GM19239 (cell line): ENCODE measurements at places on chromosomes 7 and 10.

DNA sequence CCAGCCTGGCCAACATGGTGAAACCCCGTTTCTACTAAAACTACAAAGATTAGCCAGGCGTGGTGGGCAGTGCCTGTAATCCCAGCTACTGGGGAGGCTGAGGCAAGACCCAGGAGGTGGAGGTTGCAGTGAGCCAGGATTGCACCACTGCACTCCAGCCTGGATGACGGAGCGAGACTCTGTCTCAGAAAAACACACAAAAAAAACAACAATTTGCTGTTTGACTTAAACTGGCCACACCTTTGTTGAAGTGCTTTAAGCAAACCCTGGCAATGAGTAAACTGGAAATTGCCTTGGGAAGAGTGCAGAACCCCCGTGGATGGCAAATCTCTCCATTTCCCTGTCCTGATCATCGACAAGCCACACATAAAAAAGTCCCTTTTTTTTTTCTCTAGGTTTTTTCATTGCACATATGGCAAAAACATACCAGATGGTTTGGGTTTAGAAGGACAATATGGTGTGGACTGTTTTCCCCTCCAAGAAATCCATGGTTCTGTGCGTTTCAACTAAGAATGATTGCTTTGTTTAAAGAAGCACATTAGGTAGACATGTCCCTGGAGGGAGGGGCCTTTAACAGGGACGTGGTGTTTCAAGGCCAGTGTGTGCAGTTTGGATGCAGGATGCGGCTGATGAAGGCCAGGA is 76.9 kb downstream of the NRP1 start:
- DNase-seq = no peak

DNA sequence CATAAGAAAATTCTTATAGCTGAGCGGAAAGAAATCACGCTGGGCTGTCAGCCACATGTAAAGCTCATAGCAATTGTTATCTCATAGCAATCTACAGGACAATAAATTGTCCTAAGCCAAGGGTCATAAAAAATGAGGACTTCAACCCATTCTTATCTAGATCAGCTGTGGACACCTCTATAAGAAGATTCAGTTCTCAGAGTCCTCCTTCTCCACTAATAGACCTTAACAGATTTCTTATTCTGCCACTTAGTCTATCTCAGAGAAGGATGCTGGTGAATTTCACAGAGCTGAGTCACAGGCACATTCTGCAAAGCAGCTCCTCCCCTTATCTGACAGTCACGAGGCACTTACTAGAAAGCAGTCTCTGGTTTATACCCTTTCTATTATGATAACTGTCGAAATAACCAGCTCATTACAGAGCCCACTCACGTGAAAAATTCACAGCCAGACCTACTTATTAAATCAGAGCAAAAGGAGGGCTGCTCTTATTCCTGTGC is 185.3 kb upstream of the PCLO start:
- DNase-seq = no peak

GRCh38 chr7:17010637-17011300 is 129.0 kb upstream of the AGR3 start:
- no peak for DNase-seq

DNA sequence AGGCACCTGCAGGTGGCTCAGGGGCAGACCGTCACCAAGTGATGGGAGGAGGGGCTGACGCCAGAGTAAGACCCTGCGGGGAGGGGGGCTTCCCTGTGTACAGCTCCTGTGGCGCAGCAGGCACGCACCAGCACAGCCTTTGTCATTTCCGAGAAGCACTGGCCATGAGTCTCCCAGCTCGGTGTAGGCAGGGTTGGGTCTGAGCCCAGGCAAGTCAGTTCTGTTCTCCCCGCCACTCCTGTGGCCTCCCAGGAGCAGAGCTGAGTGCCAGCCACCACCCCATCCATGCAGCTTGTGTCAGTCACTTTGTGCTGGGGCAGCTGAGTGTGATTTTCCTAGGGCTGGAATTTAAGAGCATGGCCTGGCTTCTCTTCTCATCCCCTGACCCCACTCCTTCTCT is 13.2 kb downstream of the CPSF4 start:
- no peak for DNase-seq

GRCh38 chr7:44508328-44509030 is 18.0 kb upstream of the NUDCD3 start:
- no peak for DNase-seq
